ENCODE measurements at places on chromosomes 5 and 9.

DNA sequence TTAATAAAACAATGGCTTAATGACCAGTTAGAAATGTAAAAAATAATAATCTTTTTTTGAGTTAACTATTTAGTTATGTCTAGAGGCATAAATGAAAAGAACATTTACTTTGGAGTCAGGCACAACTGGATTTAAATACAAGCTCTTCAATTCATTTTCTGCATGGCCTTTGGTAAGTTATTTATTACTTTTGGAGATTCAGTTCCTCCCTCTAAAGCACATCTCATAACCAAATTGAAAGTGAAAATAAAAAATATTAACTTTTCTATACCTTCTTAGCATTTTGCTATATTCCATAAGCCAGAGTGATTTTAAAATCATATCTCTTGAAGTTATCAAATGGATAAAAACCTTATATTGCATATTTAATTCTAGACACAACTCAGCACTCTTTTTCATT is 434.9 kb upstream of the SMARCA2 start:
- DNase-seq: no peak

GRCh38 chr5:110362261-110362660 is 364.2 kb downstream of the TMEM232 start:
- DNase-seq: no peak

DNA sequence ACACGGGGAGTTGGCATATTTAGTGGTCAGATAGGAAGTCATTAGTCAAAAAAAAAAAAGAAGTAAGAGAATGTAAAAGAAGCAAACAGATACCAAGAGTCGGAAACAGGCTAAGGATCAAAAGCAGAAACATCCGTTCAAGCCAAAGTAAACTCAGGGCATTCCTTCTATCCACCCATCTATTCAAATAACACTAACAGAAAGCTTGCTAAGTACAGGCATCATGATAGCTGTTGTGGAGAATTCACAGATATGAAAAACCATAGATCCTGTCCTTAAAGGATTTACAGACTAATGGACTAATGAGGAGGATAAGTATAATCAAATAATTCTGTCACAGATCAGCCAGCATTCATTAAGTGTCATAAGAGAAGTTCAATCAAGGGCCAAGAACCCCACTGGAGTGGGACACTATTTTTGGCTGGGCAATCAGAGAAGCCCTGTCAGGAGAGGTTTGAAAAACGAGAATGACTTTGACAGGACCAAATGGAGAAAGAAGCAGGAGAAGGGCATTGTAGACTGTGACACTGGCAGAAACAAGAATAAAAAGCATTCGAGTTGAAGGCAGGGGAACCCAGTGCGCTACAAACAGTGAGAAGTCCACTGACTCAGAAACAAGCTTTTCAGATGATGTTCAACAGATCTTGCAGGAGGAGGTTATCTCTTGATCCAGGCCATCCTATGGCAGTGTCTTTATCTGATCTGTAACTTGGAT is 154.2 kb upstream of the TSLP start:
- no peak for DNase-seq

DNA sequence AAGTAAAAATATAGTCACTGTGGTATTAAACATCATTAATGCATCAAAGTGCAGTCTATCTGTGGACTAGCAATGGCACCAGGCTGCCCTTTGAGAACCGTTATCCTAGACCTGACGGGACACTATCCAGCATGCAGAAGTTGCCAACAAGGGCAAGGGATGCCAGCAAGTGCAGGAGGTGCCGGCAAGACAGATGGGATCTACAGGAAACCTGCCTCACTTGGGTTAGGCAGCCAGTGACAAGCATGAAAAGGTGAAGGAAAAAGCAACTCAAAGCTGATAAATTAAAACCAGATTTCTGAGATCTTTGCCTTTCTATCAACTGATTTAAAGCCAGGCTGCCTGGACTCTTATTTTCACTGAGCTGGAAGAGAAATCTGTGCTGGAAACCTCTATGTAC is 315.2 kb upstream of the PDE4D start:
- DNase-seq: peak; percentile 89

DNA sequence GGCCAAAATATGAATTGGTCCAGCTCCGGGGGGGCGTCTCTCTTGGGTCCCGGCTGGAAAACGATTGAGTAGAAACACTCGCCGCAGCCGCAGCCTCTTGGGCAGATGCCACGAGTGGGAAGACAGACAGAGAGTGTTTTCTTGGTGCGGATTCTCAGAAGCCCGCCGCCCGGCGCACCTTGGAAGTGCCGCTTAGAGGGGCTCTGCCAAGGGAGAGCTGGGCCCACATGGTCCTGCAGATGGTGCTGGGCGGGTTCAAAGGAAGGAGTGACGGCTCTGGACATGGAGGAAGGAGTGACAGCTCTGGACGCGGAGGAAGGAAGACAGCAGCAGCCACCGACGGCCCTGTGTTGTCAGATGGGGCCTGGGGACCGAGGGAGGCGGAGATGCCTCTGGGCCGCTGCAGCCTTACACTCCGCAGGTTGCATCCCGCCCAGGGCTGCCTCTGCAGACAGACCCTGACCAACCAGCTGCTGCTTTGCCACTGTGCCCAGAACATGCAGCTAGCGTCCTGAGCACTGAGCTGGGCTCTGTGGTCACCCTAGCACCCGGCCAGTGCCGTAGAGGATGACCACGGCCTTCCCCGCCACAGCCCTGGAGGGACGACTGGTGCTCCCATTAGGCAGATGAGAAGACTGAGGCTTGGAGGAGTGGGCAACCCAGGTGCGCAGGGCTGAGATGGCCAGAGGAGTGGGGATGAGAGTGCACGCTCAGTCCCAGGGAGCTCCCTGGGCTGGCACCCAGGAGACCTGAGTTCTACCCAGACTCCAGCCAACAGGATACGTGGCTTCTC is 20.8 kb upstream of the QRFP start:
- DNase-seq: no peak

- DNase-seq: no peak
Measured at GRCh38 chr5:76703707-76704106, 12.2 kb upstream of the F2R start.

- peak; percentile 78 for DNase-seq
Measured at GRCh38 chr5:146860213-146860893, 18.2 kb downstream of the PPP2R2B start.

- no peak for DNase-seq
Measured at GRCh38 chr5:40844565-40844964, 3.4 kb downstream of the CARD6 start.

- no peak for DNase-seq
Measured at GRCh38 chr5:176891331-176891958, 7.7 kb downstream of the HK3 start.

DNA sequence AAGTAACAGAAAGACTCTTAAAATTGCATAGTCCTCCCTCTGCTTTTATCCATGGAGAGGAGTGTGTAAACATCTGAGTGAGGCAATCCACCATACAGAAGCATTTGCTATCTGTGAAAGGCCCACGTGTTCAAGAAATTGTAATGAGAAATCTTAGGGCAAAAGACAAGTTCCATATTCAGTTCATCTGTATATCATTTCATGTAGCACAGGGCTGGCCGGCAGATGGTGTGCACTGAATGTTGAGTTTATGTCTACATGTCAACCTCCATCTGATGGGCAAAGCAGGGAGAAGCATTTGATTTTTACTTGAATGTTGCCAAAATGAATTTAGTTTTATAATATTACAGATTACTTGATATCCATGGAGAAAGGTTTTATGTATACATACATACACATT is 179.5 kb upstream of the RAD23B start:
- no peak for DNase-seq

DNA sequence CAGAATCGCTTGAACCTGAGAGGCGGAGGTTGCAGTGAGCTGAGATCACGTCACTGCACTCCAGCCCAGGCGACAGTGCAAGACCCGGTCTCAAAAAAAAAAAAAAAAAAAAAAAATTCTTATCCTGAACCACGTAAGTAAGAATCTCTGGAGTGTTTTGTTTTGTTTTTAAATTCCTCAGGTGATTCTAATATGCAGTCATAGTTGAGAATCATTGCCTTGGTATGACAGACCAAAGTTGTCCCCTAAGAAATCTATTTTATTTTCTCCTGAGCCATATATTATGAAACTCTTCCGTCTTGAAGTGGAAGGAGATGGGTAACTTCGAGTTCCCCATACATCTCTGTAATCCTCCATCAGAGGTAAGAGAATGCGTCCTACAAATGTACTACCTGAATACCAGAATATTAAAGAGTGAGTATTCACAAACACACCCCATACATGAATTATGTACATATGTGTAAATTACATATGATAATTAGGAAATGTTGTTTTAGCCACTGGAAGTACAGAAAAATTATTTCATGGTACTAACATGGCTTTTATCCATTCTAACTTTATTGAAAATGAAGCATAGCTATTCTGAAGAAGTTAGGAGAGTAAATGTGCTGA is 26.7 kb upstream of the SVEP1 start:
- no peak for DNase-seq

DNA sequence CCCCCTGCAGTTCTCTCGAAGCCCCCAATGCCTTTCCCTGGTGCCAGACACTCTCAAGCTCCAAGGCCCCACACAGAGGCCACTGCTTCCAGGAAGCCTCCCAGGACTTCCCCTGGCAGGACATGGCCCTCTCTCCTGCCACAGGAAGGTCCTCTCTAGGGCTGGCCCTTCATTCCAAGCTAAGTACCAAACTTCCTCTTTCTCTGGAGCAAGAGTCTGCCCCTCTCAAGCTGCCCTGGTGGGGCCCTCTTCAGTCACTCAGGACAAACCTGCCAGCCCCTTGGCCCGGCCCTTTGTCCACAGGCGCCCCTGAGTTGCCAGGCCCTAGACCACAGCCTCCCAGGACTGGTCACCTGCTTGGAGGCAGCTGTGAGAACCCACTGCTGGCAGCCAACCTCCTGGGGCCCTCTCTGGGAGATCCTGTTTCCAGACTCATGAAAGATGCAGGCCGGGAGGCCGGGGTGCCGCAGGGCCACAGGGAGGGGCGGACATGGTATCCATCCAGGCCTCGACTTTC is 6.6 kb downstream of the NINJ1 start:
- no peak for DNase-seq

DNA sequence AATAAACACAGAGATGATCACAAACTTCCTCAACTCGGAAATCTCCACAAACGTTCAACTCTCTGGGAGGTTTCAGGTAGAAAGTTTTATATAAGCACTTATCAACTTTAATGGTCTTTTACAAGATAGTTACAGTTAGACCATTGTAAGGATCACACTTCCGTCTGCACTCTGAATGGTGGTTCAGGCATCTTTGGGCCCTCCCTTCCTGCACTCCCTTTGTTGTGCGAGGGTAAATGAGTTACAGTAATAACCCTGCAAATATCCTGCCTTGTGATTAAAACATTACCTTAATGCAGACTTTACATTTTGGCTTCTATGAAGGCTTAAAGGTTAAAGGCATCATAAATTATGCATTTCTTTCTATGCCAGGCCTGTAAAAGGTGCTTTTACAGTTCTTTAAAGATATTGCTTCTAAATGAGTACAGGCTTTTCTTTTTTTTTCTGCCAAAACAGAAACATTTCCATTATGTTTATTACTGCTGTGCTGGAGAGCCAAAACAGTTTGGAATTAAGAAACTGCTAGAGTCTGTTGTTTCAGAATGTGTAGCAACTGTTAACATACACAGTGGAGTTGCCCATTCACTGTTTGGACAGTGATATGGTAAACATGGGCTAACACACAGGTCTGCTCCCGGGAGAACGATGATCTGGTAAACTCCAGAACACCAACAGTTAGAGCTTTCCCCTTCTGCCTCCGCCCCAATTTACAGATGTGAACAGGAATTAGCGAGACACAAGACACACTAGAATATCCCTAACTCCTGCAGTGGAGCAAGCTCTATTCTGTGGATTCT is 1.1 kb downstream of the PRUNE2 start:
- DNase-seq: no peak

DNA sequence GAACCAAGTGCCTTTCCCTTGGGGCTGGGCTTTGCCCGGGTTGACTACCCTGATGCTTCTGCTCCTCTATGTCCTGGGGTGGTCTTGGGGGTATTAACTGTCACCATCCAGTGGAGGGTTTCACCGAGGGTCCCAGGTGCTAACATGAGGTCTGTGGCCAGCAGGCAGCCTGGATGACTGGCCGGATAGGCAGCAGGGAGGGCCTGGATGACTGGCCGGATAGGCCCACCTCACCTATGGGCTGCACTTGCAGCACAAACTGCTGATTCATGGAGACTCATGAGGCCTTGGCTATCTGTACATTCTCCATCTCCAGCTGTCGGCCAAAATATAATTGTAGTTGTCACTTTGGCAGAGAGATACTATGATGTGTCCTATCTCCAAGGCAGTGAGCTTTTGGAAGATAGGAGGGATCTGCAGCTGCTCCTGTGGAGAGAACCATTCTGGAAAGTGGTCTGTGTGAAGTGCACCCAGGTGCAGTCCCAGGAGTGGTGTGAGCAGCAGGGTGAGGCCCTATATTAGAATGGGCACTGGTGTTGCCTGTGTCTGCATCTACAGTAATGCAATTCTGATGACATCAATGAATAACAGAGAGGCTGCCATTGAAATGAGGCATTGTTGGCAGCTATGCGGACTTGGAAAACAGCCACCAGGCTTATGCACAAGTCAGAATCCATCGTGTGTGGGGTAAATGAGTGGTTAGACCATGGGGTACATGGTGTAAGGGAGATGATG is 26.3 kb upstream of the CDKN2AIPNL start:
- peak; percentile 3 for DNase-seq

GRCh38 chr9:77960356-77961153 is 71.1 kb downstream of the GNAQ start:
- no peak for DNase-seq

GRCh38 chr5:37251665-37252064 is 2.5 kb upstream of the CPLANE1 start:
- no peak for DNase-seq

GRCh38 chr9:112069318-112070169 is 105.6 kb downstream of the SUSD1 start:
- DNase-seq: no peak

Data from NCI-H446 treated with DMSO at 0.1 percent for 48 hours (cell line).